Activated T-cell treated with anti-CD3 and anti-CD28 coated beads for 4 hours (primary cell): ENCODE measurements at places on chromosomes 11 and 22.

GRCh38 chr22:50146439-50147238 is 23.9 kb upstream of the PANX2 start:
- DNase-seq = no peak

GRCh38 chr22:30433773-30434172 is 8.2 kb downstream of the MTFP1 start:
- no peak for DNase-seq

DNA sequence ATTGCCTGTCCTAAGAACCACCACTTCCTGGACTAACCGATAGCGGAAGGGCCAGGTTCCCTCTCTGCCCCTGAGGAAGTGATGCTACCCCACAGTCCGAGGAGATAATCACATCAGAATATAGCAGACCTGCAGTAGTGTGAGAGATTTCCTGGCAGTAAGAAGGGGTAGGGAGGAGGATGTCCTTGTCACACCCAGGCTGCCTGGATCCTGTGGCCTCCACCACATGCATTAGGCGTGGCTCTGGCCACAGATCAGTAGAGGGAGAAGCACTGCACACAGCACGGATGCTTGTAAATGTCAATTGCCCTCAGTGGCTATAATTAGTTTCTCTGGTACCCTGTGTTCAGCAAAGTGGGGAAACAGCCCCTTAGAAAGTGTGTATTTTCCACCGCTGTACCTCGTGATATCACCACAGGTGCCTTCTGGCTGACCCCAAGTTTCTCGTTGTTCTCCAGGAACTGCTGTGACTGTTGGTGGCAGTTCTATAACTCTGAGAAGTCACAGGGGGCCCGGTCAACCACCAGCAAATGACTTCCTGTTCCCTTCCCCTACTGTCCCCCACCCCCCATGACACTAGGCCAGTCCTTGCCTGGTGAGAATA is 61.8 kb downstream of the UBASH3B start:
- DNase-seq = no peak

GRCh38 chr22:48546653-48547424 is 1280.8 kb downstream of the BRD1 start:
- no peak for DNase-seq

GRCh38 chr11:31555938-31556337 is 46.4 kb downstream of the ELP4 start:
- no peak for DNase-seq

DNA sequence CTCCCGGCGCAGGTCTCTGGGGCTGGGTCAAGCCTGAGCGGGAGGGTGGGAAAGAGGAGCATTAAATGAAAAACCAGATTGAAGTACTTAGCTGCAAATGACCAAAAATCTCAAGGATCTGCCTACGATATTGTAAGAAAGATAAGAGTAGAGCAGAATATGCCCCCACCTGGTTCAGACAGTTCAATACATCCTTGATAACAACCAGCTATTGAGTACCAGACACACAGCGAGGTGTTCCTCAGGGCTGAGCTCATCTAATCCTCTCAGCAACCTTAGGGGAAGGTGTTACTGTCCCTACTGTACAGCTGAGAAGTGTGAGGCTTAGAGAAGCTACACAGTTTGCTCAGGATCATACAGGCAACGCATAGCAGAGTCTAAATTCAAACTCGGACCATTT is 27.4 kb upstream of the HMGXB4 start:
- DNase-seq = no peak

GRCh38 chr11:17924713-17925112 is 88.1 kb downstream of the SERGEF start:
- DNase-seq = no peak

- peak; percentile 44 for DNase-seq
Observed at GRCh38 chr11:75492181-75492820, 33.4 kb downstream of the GDPD5 start.

DNA sequence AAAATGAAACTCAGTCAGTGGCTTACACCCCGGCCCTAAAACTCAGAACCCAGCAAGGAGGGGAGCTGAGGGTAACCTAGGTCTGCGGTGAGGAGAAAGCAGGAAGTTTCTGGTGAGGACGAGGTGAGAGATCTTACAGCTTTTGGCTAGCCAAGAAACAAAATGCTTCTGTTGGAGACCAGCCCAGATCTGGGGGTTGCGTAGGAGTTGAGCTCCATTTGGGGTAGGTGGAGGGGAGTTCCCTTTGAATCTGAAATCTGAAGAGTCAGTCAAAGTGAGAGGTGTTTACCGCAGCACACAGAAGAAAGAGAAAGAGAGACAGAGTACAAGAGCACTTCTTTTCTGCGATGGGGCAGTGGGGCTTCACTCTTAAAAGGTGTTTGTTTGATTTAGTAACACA is 29.6 kb downstream of the EHF start:
- DNase-seq = peak; percentile 62

- no peak for DNase-seq
Observed at GRCh38 chr22:37931893-37932389, 21.5 kb downstream of the C22orf23 start.

- no peak for DNase-seq
Observed at GRCh38 chr22:44395118-44396005, 82.6 kb upstream of the SHISAL1 start.

GRCh38 chr22:46977656-46978343 is 215.3 kb downstream of the TBC1D22A start:
- DNase-seq = no peak

GRCh38 chr11:69310934-69311766 is 17.2 kb downstream of the MYEOV start:
- no peak for DNase-seq

- peak; percentile 74 for DNase-seq
Observed at GRCh38 chr11:62593434-62594044, 2.2 kb upstream of the TUT1 start.

DNA sequence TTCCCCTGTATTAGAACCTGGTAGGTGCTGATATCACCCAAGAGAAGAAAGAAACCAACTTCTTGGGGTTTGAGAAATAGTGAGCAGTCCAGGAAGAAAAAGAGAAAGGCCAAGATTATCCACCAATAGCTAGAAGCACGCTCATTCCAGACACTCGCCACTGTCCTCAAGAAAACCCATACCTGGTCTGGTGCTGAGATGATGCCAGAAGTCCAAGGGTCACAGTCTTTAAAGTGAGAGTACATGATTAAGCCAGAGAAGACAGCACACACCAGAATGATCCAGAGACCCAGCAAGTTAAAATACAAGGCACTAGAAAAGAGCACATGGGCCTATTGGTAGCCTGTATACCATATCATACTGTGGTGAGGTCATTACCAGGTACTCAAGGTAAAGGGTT is 23.6 kb downstream of the SLC5A12 start:
- DNase-seq = no peak

- DNase-seq = no peak
Observed at GRCh38 chr11:102272047-102272824, 45.0 kb upstream of the BIRC3 start.

- DNase-seq = no peak
Observed at GRCh38 chr11:17743808-17744119, 9.2 kb downstream of the KCNC1 start.

DNA sequence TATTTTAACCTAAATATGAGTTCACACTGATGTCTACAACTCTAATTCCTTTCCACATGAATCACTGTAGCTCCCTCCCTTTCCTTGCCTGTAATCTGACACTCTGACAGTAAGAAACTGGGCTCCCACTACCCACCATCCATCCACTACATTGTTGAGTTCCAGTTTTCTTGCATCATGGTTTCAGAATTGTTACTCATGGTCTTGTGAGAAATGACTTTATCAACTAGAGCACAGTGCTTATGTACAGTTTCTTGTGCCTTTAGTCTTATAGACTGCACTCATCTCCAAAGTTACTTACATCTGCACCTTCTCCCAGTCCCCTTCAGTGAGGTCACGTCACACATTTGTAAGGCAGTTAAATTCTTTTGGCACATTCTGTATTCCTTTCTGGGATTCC is 78.6 kb downstream of the RTL6 start:
- DNase-seq = no peak

DNA sequence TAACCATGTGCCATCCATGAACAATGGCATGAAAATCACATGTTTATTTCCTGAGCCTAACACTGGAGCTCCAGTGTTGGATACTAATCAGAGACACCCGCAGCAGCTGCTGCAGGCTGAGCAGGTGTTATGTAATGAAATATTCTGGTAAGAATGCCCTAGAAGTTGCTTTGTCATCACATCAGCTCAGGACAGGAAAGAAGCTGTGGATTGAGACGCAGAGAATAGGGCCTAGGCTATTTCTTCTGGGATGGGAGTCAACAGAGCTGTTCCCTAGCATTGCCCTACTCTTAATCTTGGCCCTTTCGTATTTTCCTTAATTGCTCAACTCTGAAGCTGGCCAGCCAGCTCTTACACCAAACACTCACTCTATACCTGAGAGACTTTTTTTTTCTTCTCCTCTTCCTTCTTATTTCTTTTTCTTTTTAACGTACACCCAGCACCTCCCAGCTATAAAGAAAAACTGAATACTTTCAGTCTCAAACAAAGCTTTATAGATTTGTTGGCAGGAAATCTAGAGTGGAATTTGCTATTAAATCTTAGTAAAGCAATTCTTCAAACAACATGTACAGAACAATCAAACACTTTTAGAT is 31.9 kb downstream of the RASSF10 start:
- DNase-seq = no peak

- DNase-seq = no peak
Observed at GRCh38 chr11:101401245-101401644, 182.6 kb downstream of the TRPC6 start.

- DNase-seq = no peak
Observed at GRCh38 chr11:121369366-121369765, 76.8 kb downstream of the SC5D start.

DNA sequence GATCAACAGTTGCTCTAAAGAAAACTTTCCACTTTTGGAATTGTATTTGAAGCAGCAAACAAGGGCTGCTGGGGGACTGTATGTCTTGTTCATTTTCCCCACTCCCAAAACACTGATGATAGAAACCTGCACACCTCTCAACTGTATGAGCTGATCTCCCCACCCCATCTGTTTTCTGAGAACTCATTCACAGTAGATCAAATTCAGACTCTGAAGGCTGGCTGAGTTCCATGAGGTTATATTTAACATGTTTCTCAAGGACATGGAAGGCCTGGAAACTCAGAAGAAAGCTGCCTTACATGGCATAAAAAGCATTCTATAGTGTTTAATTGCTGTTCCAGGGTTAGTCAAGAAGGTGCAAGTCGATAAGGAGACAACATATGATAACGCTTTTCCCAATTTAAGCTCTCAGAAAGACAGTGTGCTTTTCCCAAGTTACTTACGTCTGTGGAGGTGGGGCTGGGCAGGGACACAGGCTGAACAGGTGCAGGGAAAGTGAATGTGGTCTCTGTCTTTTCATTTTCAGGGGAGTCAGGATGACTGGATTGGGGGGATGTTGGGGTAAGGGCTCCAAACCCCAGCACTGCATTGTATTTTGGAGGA is 23.0 kb downstream of the LARGE2 start:
- no peak for DNase-seq

DNA sequence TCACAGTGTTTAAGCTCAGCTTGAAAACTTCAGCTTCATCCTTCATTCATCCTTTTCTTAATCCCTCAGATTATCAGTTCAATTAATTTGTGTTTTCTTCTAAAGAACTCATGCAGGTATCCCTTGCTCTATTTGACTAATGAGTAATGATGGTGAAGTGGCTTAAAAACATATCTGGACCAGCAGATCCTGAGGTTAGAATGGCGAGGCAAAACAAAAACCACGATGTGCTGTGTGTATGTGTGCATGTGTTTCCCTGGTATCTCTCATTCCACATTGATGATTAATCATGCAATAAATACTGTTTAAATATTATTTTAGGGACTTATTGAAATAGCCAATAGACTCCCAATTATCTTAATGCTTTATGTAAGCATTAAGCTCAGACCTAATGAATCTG is 437.0 kb downstream of the DYNC2H1 start:
- DNase-seq = no peak

DNA sequence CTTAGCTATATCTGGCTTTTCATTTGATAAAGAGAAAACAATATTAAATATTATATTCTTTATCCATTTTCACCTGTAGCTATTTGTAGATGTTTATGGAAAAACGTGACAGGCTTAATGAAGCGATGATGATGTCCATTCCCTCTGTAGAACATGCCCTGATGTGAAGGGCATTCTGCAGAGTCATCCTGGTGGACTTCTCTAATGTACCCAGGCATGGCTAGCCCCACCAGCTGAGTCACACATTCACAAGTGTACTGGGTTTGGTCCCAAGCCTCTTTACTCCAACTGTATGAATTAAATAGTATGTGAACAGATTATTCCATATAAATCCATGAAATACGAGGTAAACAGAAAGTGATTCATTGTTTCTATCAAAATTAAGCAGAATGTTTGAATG is 139.3 kb downstream of the CADM1 start:
- no peak for DNase-seq

DNA sequence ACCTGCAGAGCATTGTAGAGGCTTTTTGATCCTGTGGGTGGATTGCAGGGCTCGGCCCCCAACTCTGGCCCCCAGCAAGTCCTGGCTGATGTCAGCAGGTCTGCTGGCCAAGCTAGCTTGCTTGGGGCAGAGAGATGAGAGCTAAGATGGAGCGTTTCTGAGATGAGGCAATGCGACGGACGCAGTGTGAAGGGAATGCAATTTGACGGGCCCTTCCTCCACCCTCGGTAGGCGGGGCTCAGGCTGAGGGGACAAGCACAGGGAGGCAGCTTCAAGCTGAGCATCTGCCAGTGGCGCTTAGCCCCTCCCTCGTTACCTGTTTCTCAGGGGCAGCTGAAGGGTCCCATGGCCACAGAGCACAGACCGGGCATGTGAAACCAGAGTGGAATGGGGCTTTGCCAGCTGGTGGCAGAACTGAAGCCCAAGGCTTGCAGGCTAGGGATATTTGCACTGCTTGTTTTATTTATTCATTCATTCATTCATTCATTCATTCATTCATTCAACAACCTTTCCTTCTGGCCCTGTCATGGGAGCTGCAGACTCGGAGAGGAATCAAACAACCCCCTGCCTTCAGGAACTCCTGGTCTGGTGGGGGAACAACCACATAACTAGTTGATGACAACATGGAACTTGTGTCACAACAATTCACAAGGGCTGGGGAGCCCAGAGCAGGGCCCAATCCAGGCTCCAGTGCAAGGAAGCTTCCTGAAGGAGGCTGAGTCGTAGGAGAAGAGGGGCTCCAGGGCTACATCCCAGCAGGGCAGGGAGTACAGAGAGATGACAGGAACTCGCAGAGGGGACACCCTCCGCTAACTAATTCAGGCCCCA is 66.8 kb downstream of the THAP12 start:
- no peak for DNase-seq

DNA sequence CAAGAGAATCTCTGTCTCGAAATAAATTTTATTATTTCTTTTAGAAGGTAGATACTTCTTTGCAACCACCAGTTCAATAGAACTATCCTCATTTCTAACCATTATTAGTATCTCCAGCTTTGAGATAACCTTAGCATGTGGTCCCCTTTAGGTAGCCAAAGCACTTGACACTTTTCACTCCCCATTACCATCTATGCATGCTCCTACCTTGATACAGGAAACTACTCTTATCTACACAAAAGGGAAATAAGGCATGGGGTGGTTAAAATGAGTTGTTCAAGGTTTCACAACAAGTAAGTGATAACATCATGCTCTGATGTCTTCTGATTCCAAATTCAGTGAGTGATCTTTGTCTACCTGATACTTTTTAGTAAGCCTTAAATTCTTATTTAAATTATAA is 308.2 kb upstream of the CHORDC1 start:
- DNase-seq = no peak

- DNase-seq = no peak
Observed at GRCh38 chr11:128026596-128026995, 560.8 kb downstream of the ETS1 start.
